ENCODE measurements at places on chromosomes 3 and 15. TPM values are rescaled to one million over a fixed set of nuclear protein-coding genes. Genes with fewer than 3 reads are reported as not detected.

SCAANT1 gene
- total RNA-seq: not detected

GOLGA6L4 gene
- total RNA-seq: 6.8 TPM

TTLL13 gene
- total RNA-seq: not detected

DUOXA2 gene
- total RNA-seq: not detected

RPN1 gene
- total RNA-seq: 293 TPM

SCG5 gene
- total RNA-seq: 2.5 TPM

LSAMP gene
- 1.8 TPM for total RNA-seq

DNA sequence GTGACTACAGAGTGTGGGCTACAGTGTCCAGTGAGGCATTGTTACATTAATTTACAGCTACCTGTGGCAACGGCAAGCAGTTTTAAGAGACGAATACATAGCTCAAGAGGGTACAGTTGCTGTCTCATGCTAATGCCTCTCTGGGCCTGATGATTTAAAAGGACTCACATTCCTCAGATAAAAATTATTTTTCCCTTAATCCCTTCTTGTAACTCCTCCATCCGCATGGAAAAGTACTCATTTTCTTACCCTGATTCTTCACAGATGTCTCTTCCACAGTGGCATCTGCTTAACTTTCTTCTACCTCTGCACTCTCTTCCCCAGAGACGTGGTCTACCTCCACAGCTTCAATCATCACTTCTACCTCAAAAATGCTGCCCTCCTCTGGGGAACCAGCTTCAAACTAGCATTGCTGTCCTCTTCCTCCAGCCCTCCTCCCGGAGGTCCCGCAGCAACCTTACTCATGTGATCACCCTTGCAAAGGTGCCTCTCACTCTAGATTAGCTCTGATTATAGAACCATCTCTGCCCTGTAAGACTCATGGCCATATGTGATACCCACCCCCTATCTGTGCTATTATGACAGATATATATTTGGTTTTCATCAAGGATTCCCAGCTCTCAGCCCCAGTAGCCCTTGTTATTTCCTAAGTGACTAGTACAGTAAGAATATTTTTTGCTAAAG is 21.4 kb upstream of the ABHD17C start:
- H3K36me3 ChIP-seq: no peaks in the 10 kb centered on the region
- no peak overlapping the region for H3K27ac ChIP-seq
- H3K4me3 ChIP-seq: no peak overlapping the region
- H3K4me1 ChIP-seq: peaks cover 9% of the 10 kb centered on the region

DNA sequence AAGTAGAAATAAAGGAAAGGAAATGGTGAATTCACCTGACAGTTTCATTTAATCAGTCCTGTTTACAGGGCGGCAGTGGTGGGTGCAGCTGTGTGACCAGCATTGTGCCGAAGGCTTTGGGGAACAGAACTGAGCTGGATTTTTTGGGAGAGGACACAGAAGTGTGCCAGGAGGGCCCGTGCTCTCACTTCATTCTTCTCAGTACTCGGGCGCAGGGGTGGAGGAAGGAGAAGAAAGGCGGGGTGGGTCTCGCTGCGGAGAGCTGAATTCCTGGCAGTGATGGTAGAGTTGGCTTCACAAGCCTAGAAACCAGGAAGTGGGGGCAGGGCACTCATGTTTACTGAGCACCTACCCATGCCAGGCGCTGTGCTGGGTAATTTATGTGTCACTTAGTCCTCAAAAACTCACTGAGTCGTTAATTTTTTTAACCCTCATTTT is 64.6 kb downstream of the CRTC3 start:
- H3K36me3 ChIP-seq: peaks cover 20% of the 10 kb centered on the region
- peaks cover 20% of the 10 kb centered on the region for H3K4me1 ChIP-seq
- no peak for DNase-seq
- no peaks in the 10 kb centered on the region for H3K27me3 ChIP-seq
- H3K27ac ChIP-seq: no peak overlapping the region

DNA sequence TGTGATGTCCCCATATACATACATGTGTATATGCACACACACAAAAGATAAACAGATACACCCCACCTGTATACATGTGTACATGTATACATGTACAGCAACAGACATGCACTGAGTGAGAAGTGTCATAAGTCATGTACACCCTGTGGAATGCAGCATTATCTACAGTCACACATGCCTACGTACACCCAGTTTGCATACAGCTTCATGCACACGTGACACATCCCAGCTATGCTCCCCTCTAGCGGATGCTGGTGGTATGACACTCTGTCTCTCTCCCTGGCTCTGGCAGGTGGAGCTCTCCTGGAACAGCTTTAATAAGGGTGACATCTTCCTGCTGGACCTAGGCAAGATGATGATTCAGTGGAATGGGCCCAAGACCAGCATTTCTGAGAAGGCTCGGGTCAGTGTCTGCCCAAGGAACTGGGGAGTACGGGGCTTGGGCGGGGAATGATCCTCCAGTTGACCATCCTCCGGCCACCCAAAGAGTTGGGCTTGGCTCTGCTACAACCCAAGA is 6.3 kb downstream of the VILL start:
- peaks cover 22% of the 10 kb centered on the region for H3K4me1 ChIP-seq
- no peak overlapping the region for H3K27ac ChIP-seq
- H3K36me3 ChIP-seq: no peaks in the 10 kb centered on the region
- DNase-seq: no peak
- no peak overlapping the region for H3K4me3 ChIP-seq
- H3K27me3 ChIP-seq: no peaks in the 10 kb centered on the region

Data from chondrocyte (in vitro differentiated cells).